ENCODE measurements at places on chromosomes 11 and 22.

DNA sequence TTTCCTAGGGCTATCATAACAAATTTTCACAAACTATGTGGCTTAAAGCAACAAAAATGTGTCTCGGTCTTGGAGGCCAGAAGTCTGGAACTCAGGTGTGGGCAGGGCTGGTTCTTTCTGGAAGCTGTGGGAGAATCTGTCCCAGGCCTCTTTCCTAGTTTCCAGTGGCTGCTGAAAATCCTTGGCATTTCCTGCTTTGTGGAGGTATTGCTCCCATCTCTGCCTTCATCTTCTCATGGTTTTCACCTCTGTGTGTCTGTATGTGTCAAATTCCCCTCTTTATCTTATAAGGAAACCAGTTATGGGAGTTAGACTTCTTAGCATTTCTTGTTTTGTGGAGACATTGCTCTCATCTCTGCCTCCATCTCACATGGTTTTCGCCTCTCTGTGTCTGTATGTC is 130.4 kb upstream of the PLET1 start:
- DNase-seq, result no peak

DNA sequence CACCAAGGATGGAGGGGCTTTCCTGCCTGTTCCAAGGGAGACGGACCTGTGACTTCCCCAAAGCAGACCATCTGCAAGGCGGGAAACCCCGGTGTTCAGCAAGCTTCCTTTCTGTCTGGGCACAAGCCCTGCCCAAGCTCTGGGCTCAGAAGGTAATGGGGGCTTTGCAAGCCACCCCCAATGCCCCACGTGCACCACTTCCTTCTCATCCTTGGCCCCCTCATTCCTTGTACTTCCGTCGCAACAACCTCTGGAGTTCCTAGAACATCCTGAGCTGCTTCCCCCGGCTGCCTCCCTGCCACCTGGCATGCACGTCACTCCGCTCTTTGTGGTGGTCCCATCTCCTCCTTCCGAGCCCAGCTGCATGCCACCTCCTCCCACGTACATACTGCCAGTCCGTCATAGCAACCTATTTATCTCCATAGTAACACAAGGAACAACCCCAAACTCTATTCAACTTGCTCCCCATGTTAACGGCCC is 3.9 kb downstream of the MYEOV start:
- DNase-seq, result no peak

- DNase-seq, result no peak
These were observed 45.7 kb downstream of the PHF21B start for GRCh38 chr22:44963832-44964721.

DNA sequence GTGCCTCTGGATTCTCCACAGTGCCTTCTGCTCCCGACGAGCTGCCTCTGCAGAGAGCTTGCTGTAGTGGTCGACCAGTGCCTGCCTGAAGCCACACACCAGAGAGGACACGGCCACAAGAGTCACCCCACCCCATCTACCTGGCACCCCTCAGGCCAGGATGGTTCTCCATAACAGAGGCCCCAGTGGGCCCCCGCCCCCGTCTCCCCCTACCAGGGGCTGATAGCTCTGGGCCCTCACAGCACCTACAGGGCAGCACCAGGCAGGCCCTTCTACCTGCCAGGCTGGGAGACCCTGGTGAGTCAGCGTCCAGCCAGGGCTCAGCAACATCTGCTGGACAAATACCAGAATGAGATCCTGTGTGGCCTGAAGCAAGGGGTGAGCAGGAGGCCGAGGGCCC is 21.7 kb downstream of the SELENOO start:
- DNase-seq, result no peak

- no peak for DNase-seq
These were observed 3.1 kb downstream of the DYNC2H1 start for GRCh38 chr11:103112364-103112763.

GRCh38 chr11:71489311-71490043 is 36.5 kb downstream of the NADSYN1 start:
- DNase-seq, result no peak

DNA sequence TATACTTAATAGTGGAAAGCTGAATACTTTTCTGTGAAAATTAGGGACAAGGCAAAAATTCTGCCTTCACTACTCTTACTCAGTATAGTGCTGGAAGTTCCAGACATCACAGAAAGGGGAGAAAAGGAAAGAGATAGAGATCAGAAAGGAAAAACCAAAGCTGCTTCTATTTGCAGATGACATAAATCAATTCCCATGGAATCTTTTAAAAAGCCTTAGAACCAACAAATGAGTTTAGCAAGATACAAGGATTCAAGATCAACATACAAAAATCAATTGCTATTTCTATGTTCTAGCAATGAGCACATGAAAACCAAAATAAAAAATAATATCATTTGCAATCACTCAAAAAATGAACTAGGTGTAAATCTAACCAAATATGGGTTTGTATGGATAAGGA is 16.2 kb upstream of the CLDN5 start:
- no peak for DNase-seq

- DNase-seq, result no peak
These were observed 62.1 kb downstream of the ADAMTS15 start for GRCh38 chr11:130510407-130511006.

DNA sequence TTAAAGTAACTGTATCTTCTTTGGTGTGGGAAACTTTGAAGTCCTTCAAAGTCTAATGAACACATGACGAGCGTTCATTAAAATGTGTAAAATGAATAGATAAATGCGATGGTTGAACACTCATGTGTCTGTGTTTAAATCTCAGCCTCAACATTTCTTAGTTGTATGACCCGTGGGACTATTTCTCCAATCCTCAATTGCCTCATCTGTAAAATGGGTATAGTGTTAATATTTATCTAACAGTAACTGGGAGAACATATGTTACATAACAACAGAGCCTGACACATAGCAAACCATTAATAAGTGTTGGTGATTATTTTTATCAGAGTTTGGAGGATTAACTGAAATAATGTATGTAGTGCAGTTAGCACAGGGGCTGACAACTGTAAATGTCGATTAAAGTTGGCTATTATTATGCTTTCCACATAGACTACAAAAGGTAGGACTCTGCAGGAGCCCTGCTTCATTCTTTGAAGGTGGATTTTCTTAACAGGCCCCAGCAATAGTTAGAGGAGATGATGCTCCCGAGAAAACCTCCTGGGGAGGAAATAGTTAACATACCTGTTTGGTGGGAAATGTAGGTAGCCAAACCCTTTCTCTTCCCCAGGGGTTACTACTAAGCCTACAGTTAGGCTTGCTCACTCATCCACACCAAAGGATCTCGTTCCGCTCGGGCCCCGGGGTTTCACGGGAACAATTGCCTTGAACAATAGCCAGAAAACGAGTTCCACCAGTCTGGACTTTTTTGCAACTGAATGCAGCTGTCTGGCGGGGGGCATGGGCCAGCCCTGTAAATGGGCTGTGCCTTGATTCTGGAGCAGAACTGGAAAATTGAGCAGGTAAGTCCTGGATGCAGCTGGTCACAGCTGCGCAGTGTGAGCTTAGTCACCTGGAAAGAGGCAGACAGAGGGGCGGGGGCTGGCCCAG is 133.4 kb downstream of the DBX1 start:
- peak; percentile 98 for DNase-seq

- DNase-seq, result no peak
These were observed 390.9 kb upstream of the ARHGAP42 start for GRCh38 chr11:100296051-100296679.

- peak; percentile 39 for DNase-seq
These were observed 18.1 kb upstream of the MRTFA start for GRCh38 chr22:40654522-40655167.

DNA sequence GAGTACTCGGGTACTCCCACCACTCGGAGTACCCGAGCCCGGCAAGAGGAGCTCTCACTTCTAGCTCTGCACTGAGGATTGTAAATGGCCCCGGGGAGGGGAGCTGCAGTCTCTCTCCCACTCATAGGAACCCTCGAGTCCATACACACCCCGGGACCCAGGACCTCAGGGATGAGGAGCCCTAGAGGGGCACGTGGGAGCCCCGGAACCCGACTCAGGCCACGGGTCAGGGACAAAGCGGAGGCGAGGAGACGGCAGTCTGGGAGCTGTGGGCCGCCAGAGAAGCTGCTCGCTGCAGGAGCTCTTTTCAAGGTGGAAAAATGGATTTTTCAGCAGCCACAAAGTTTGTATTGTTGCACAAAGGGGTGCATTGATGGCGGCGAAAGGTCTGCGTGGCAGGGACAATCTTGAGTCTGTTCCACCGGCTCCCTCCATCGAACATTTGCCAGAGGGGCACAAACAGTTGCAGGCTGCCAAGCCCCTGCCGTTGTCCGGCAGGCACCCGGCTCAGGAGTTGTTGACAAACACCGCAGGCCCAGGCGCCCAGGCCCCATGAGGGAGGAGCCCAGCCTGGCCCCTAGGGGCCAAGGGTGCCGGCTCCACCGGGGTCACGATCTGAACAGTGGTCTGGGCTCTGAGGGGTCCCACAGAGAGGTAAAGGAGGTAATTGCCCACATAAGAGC is 5.7 kb upstream of the FLI1 start:
- DNase-seq, result peak; percentile 35

GRCh38 chr11:94417386-94417987 is 16.3 kb upstream of the GPR83 start:
- DNase-seq, result peak; percentile 66

DNA sequence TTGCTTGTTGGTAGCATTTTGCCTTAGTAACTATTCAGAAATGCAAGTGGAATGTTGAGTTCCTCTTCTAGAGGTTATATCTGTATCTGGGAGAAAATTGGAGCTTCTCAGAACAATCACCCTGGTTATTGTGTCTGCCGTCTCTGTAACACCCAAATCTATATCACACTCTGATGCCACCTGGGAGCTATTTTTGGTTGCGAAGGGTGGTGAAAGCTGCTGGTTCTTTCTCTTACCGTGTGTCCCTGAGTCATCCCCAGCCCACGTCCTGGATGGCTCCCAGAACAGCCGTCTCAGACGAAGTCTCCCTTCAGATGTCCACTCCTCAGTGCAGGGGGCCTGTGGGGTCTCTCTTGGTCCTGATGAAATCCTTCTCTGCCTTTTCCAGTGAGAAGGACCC is 83.5 kb downstream of the C22orf31 start:
- no peak for DNase-seq

DNA sequence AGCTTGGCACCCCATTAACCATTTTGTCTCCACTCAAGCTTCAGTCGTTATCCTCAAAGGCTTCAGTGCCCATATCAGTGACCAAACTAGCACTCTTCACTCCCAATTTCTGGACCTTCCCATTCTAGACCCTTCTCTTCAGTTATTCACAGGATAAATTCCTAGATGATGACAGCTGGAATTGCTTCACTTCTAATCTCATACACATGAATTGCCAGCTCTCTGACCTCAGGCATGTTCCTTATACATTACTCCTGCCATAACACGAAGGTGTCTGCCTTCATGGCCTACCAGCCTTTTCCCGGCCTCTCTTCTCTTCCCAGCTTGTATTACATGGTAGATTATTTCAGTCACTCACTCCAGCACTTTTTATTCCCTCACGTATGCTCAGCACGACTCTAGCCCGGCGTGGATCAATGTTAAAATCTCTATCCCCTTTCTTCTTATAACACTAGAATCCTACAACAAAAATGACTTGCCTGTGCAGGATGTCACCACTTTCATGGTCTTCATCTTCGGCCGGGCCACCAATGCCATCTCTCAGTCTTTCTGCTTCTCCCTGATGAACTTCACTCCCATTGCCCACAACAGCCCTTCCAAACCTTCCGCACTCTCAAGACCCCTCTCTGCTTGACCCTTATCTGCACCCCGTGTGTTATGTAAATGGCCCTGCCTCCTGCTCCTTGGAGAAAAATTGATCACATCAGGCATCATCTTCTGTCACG is 36.9 kb downstream of the EIF3F start:
- DNase-seq, result no peak

GRCh38 chr11:7668911-7669310 is 4.4 kb downstream of the CYB5R2 start:
- DNase-seq, result no peak

DNA sequence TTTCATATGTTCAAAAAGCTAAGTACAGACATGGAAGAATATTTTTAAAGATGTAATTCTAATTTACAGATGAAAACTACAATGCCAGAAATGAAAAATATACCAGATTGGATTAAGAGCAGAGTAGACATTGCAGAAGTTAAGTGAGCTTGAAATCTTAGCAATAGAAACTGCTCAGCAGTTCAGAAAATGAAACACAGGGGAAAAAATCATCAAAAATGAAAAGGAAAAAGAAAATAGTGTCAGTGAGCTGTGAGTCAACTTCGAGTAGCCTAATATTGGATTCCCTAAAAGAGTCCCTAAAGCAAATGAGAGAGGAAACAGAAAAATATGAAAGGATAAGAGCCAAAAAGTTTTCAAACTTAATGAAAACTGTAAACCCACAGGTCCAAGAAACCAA is 25.8 kb upstream of the IL10RA start:
- DNase-seq, result no peak

- DNase-seq, result peak; percentile 62
These were observed 1.2 kb upstream of the B3GAT1 start for GRCh38 chr11:134413043-134413825.

DNA sequence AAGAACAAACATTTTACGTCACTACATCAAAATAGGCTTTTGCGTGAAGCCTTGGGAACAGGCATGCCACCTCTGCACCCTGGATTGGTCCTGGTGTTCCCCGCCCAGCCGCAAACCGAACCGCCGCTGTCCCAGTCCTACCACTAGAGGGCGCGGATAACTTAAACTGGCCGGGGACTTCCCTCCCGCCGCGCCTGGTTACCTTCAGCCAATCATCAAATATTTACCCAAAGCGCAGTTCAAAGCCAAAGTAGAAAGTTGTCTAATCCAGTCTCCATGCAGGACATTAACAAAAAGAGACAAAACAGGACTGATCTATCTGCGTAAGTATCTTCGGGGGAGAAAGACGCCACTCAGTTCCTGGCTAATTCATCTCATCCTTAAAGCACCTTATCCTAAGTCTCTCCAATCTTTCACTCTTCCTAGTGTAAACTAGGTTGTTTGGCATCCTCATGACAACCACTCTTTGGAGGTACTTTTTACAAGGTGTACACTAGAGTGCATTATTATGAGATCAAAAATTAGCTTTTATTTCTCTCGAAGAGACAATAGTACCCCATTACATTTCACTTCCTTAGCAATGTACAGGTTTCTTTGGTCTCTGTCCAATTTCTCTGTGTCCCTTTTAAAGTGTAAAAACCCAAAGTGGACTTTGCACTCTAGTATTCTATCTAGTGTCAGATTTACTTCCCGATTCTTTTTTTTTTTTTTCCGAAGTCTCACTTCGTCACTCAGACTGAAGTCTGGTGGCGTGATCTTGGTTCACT is 3.9 kb upstream of the CRY2 start:
- DNase-seq, result peak; percentile 96

DNA sequence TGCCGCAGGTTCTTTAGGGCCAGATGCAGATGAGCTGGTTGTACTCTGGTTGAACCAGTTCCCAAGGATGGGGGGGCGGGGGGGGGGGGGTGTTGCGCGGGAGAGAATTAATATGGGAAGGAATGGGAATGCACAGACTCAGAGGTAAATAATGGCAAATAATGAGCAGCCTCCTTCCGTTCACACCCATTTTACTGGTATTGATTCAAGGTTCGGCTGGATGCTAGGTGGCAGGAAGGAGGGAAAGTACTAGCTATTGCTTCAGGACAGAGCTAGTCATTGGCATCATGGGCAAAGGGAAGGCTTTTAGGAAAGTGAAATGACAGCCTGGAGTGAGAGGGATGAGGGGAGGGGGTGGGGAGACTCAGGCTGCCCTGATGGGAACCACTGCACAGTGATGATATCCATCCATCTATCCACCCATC is at the start of gene VSTM5:
Gene VSTM5 (minus strand): TSS at position 25 of the 425 bp plus-strand sequence. CDS start 116 bp downstream, outside the sequence.
- DNase-seq, result no peak

GRCh38 chr11:12264361-12264760 is 113.0 kb upstream of the PARVA start:
- DNase-seq, result no peak

- DNase-seq, result no peak
These were observed 67.6 kb downstream of the NAT10 start for GRCh38 chr11:34173050-34173449.

GRCh38 chr11:60347084-60347797 is 20.2 kb downstream of the MS4A6E start:
- DNase-seq, result no peak

Data from GM23338 (cell line).